ENCODE measurements at places on chromosomes 4 and X.

DNA sequence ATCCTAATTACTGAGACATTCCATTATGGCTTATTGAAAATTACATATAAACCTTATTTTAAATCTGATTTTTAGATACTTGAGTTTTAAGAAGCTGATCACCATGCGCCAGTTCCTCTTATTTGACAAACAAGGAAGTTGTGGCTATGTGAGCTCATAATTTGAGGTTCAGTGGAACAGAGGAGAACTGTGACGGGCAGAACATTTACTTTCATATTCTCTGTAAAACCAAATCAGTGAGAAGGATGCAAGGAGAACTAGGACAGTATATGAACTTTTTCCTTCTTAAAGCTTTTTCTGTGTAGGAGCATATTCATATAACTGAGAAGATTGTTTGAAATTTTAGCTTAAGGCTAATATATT lies 25.3 kb downstream of the STIM2 start:
- H3K27me3 ChIP-seq: no peaks in the 10 kb centered on the region
- H3K27ac ChIP-seq: no peak overlapping the region
- peak; percentile 65 for DNase-seq

GRCh38 chr4:87093443-87094123 lies 126.8 kb downstream of the KLHL8 start:
- no peaks in the 10 kb centered on the region for H3K4me1 ChIP-seq
- H3K36me3 ChIP-seq: no peaks in the 10 kb centered on the region
- peak; percentile 61 for DNase-seq
- H3K27me3 ChIP-seq: no peaks in the 10 kb centered on the region

- H3K4me1 ChIP-seq: no peaks in the 10 kb centered on the region
- no peaks in the 10 kb centered on the region for H3K36me3 ChIP-seq
- no peak within 1 kb of the TSS for H3K27ac ChIP-seq
- peaks cover 48% of the 10 kb centered on the region for H3K27me3 ChIP-seq
- H3K4me3 ChIP-seq: peak within 1 kb of the TSS; percentile 24
- no peak for DNase-seq
Measured at GRCh38 chrX:21658152-21658737, at the start of gene KLHL34. TSS of gene KLHL34 (minus strand) at chrX:21658330. CDS start at chrX:21657788, 542 bp downstream.

DNA sequence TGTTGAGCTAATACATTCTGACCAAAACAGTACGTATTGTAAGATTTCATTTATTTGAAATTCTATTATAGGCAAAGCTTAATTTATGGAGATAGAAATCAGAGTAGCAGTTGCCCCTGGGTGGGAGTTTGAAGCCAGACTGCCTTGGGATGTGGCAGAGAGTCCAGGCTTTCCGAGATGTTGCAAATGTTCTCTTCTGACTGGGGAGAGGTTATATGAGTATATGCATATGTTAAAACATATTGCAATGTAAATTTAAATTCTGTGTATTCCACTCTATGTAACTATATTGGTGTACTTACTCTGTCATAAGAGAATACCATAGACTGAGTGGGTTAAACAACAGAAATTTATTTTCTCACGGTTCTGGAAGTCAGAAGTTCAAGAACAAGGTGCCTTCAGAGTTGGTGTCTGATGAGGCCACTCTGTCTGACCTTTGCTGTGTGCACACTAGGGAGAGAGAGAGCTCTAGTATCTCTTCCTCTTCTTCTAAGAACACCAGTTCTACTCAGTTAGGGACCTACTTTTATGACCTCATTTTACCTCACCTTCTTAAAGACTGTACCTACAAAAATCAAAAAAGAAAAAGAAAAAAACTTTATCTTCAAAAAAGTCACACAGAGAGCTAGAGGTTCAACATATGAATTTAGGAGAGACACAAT lies 299.3 kb upstream of the HS3ST1 start:
- no peak overlapping the region for H3K27ac ChIP-seq
- H3K4me3 ChIP-seq: no peak overlapping the region
- H3K27me3 ChIP-seq: no peaks in the 10 kb centered on the region
- no peak for DNase-seq

GRCh38 chr4:114209584-114209983 lies 230.1 kb upstream of the ARSJ start:
- no peaks in the 10 kb centered on the region for H3K4me1 ChIP-seq
- no peak overlapping the region for H3K27ac ChIP-seq
- no peak for DNase-seq
- H3K4me3 ChIP-seq: no peak overlapping the region
- no peaks in the 10 kb centered on the region for H3K27me3 ChIP-seq
- H3K36me3 ChIP-seq: no peaks in the 10 kb centered on the region

- H3K4me1 ChIP-seq: peaks cover 3% of the 10 kb centered on the region
- H3K27ac ChIP-seq: peak overlapping the region; percentile 32
- no peaks in the 10 kb centered on the region for H3K36me3 ChIP-seq
- peak; percentile 41 for DNase-seq
- H3K27me3 ChIP-seq: no peaks in the 10 kb centered on the region
- H3K4me3 ChIP-seq: no peak overlapping the region
Measured at GRCh38 chr4:67019686-67020437, 525.4 kb downstream of the CENPC start.

- H3K27ac ChIP-seq: no peak overlapping the region
- no peaks in the 10 kb centered on the region for H3K36me3 ChIP-seq
- no peaks in the 10 kb centered on the region for H3K4me1 ChIP-seq
- H3K4me3 ChIP-seq: no peak overlapping the region
Measured at GRCh38 chr4:30790123-30790522, 70.0 kb downstream of the PCDH7 start.

DNA sequence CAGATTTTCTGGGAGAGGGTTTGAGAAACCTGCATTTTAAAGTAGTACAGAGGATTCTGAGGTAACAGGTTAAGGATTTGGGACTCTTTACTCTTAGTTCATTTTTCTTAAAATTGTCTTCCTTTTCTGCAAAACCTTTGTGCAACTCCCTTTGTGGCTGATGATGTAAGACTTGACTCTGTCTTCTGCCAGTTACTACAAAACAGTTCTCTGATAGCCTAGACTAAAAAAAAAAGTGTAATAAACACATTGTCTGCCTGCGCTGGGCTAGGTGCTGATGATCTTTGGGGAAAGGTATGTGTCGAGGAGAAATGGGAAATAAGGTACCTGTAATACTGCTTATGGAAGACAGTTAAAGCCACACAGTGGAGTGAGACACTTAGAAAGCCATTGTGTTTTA lies 28.7 kb downstream of the IL13RA1 start:
- H3K27me3 ChIP-seq: peaks cover 2% of the 10 kb centered on the region
- no peaks in the 10 kb centered on the region for H3K4me1 ChIP-seq
- no peak overlapping the region for H3K27ac ChIP-seq
- no peaks in the 10 kb centered on the region for H3K36me3 ChIP-seq

- no peaks in the 10 kb centered on the region for H3K36me3 ChIP-seq
- DNase-seq: peak; percentile 72
- no peak overlapping the region for H3K4me3 ChIP-seq
- no peaks in the 10 kb centered on the region for H3K4me1 ChIP-seq
- H3K27ac ChIP-seq: peak overlapping the region; percentile 9
- no peaks in the 10 kb centered on the region for H3K27me3 ChIP-seq
Measured at GRCh38 chr4:144681806-144682205, 35.9 kb downstream of the HHIP start.

- no peak for DNase-seq
- peak overlapping the region; percentile 85 for H3K27ac ChIP-seq
- peaks cover 46% of the 10 kb centered on the region for H3K4me1 ChIP-seq
- no peaks in the 10 kb centered on the region for H3K36me3 ChIP-seq
- H3K27me3 ChIP-seq: no peaks in the 10 kb centered on the region
Measured at GRCh38 chr4:184344899-184345572, 127.4 kb upstream of the ENPP6 start.

DNA sequence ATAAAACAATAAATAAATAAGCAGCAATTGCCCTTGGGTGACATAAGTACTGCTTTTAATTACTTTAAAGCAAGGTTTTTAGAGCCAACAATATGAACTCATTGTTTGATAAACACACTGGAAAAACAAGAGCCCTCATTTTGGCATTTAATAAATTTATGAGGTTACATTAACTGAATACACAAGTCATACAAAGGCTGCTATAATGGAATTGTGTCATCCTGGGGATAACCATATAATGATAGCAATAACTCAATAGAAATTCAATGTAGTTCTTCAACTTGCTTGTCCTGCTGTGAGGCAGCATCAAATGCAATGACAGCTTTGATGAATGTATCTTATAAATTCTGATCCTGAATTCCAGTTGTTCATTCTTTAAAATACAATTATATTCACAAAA lies 1512.5 kb downstream of the STIM2 start:
- no peaks in the 10 kb centered on the region for H3K27me3 ChIP-seq
- DNase-seq: no peak
- no peaks in the 10 kb centered on the region for H3K4me1 ChIP-seq

GRCh38 chrX:96729868-96730643 lies 45.4 kb downstream of the DIAPH2 start:
- H3K27me3 ChIP-seq: peaks cover 7% of the 10 kb centered on the region
- no peaks in the 10 kb centered on the region for H3K36me3 ChIP-seq
- no peak overlapping the region for H3K27ac ChIP-seq

- peaks cover 14% of the 10 kb centered on the region for H3K4me1 ChIP-seq
- peaks cover 4% of the 10 kb centered on the region for H3K27me3 ChIP-seq
- H3K36me3 ChIP-seq: no peaks in the 10 kb centered on the region
- DNase-seq: no peak
Measured at GRCh38 chr4:156971165-156971675, 379 bp downstream of the PDGFC start.

- no peak overlapping the region for H3K27ac ChIP-seq
- H3K4me1 ChIP-seq: no peaks in the 10 kb centered on the region
- H3K36me3 ChIP-seq: no peaks in the 10 kb centered on the region
- peaks cover 2% of the 10 kb centered on the region for H3K27me3 ChIP-seq
- no peak for DNase-seq
- no peak overlapping the region for H3K4me3 ChIP-seq
Measured at GRCh38 chrX:98379134-98379533, 1495.4 kb downstream of the RPA4 start.

DNA sequence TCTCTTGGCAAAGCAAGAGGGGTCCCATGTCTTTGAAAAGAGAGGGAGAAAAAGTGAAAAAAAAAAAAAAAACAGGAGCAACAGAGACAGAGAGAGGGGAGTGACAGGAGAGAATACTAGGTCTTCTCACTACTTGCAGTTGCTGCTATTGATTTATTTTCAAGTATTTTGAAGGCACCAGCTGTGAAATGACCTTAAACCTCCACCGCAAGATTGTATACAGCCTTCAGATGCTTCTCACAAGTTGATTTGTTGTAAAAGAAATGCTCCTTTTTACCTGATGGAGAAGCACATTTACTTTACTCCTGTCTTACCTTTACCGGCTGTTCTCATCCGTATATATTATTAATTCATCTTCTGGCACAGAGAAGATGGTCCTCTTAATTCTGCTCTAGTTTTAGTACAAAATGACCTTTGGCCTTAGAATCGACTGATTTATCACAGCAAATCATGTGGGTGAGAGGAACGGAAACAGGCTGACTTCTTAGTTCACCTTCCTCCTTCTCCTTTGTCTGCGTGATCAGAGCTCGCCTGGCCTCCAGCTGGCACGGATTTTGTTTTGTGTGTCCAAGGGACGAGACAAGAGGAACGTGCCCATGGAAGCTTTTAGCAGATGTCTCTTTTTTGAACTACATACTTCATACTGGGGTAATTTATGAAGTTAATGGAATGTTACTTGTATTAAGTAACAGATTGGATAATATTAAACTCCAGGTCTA lies 82.4 kb upstream of the PACRGL start:
- no peaks in the 10 kb centered on the region for H3K27me3 ChIP-seq
- no peak overlapping the region for H3K27ac ChIP-seq
- DNase-seq: peak; percentile 90
- H3K4me1 ChIP-seq: peaks cover 2% of the 10 kb centered on the region
- H3K36me3 ChIP-seq: no peaks in the 10 kb centered on the region

- peaks cover 13% of the 10 kb centered on the region for H3K4me1 ChIP-seq
- no peak overlapping the region for H3K4me3 ChIP-seq
- DNase-seq: no peak
- no peaks in the 10 kb centered on the region for H3K27me3 ChIP-seq
- no peak overlapping the region for H3K27ac ChIP-seq
Measured at GRCh38 chr4:845233-845835, 19.4 kb upstream of the CPLX1 start.

- H3K27ac ChIP-seq: peak overlapping the region; percentile 92
- H3K4me1 ChIP-seq: peaks cover 47% of the 10 kb centered on the region
- H3K27me3 ChIP-seq: no peaks in the 10 kb centered on the region
- peak; percentile 71 for DNase-seq
- no peak overlapping the region for H3K4me3 ChIP-seq
Measured at GRCh38 chr4:76197971-76198410, 15.6 kb downstream of the SCARB2 start.

DNA sequence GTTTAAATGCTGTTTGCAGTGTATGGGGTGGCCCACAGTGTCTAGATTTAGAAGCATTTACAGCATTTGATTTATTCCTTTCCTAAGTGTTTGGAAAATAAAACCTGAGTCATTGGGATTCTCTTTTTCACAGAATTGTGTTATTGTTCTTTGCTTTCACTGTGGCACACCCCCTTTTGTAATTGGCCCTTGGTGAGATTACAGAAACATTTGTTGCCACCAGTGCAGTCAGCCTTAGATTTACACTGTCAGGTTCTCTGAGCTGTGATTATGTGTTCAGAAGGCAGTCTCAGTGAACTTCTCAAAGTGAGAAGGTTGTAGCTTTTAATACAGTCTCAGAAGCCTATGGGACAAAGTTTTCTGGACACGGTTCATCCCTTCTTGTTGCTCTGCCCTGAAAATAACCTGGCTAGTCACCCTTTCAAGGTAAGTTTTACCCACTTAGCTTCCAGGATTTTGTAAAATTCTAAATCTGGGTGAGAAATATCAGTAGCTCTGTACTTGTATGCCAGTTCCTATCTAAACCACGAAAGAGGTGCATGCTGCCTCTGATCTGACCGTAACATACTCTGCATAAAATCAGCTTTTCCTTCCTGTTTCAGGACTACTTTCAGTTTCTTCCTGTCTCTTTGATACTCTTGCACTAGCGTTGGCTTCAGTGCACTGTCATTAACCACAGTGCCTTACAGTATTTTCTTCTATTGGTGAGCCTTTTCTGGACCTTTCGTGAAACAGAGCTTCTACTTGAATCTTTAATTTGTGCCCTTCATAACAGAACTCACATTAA lies 12.6 kb downstream of the RUFY3 start:
- peak overlapping the region; percentile 0 for H3K4me3 ChIP-seq
- H3K4me1 ChIP-seq: peaks cover 3% of the 10 kb centered on the region
- no peaks in the 10 kb centered on the region for H3K27me3 ChIP-seq
- DNase-seq: peak; percentile 55

DNA sequence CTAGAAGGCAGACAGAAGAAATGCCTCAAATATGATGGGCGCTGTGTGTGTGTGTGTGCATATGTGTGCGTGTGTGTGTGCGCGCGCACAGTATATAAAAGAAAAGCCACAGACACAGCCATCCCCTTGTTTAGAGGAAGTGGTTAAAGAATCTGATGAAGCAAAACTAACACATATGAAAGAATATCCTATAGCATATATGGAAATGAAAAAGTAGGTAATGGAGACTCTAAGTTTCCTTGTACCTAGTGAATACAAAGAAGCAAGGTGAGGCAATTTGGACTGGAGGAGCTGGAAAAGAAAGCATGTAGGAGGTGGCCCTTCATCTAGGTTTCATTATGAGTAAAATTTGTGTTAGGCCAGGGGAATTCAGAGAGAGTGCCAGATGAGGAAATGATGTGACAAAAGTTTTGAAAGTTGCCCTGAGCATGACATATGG lies 58.6 kb upstream of the MCF2 start:
- peak; percentile 5 for DNase-seq
- no peak overlapping the region for H3K4me3 ChIP-seq
- H3K4me1 ChIP-seq: no peaks in the 10 kb centered on the region
- no peak overlapping the region for H3K27ac ChIP-seq
- H3K36me3 ChIP-seq: no peaks in the 10 kb centered on the region

GRCh38 chrX:2332252-2332651 lies 168.5 kb downstream of the DHRSX start:
- peaks cover 6% of the 10 kb centered on the region for H3K4me1 ChIP-seq
- no peaks in the 10 kb centered on the region for H3K27me3 ChIP-seq
- H3K27ac ChIP-seq: no peak overlapping the region
- DNase-seq: peak; percentile 29
- H3K4me3 ChIP-seq: no peak overlapping the region
